ENCODE measurements at places on chromosomes 2 and 18.
A peak's percentile ranks its signal among the peaks of the same experiment; 100 is the strongest.

- no peak for DNase-seq
Measured at GRCh38 chr2:41182961-41183360, 731.1 kb upstream of the SLC8A1 start.

DNA sequence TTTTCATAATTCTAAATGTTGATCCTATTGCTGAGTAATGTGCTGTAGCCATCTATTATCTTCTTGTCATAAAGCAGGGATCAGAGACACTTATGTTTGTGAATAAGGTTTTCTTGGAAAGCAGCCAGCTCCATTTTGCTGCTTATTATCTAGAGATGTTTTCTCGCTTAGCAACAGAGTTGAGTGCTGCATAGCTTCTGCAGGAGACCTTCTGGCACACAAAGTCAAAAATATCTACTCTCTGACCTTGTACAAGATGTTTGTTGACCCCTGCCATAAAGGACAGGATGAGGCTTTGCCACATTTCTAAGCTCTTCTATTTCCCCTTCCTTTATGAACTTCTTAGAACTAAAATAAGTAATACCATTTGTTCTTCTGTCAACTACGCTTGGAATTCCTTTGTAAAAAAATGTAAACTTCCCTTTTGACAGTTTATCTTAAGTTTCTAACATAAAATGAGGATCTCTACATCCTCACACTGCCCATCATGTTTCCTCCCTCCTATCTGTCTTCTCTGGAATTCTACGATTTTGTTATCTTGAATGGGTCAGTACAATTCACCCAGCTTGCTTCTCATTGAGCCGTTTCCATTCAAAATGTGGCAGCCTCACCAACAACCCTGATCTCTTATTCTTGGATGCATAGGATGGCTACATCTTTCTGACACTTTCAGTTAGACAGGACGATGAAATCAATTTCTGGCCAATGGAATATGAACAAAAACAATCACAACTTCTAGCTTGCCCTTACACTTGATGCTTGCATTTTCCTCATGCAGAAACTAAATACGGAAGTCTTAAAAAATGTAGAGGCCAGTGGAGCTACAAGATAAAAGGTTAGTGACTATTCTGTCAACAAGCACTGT lies 1377.0 kb downstream of the SUCLG1 start:
- peak; percentile 94 for DNase-seq

DNA sequence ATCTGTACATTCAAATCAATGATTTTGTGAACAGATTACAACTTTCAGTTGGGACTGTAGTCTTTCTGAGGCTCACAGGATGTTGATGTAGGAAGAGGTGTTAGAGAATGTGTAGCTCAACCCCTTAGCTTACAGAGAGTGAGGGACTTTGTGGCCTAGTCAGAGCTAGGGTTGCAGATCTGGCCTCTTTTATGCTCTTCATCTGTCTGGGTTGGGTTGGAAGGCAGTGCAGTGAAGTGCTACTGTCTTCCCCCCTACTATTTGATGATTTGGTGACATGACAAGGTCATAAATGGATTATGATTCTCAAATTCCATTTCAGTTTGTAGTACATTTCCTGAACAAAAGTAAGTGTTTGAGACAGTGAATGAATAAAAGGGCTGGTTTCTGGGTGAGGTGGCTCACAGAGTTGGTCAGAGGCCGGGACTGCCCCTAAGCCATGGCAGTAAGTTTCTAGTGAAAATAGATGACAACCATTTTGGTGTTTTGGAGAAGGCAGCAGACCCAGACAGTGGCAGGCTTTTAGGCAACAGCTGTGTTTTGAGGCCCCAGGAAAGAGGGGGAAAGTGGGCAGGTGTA lies 21.6 kb downstream of the MAP4K4 start:
- DNase-seq: no peak

DNA sequence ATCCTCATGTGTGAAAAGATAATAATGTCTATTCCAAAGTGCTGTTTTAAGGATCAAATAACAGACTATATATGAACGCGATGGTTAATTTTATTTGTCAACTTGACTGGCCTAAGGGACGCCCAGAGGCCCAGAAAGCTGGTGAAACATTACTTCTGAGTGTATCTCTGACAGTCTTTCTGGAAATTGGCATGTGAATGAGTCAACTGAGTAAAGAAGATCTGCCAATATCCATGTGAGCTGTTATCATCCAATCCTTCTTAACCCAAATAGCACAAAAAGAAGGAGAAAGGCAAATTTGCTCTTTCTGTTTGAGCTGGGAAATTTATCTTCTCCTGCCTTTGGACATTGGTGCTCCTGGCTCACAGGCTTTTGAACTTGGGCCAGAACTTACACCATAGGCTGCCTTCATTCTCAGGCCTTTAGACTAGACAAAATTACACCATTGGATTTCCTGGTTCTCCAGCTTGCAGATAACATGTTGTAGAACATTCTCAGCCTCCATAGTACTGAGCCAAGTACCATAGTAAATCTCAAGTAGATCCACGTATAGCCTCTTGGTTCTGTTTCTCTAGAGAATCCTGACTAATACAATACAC lies 114.7 kb upstream of the DOCK10 start:
- no peak for DNase-seq

DNA sequence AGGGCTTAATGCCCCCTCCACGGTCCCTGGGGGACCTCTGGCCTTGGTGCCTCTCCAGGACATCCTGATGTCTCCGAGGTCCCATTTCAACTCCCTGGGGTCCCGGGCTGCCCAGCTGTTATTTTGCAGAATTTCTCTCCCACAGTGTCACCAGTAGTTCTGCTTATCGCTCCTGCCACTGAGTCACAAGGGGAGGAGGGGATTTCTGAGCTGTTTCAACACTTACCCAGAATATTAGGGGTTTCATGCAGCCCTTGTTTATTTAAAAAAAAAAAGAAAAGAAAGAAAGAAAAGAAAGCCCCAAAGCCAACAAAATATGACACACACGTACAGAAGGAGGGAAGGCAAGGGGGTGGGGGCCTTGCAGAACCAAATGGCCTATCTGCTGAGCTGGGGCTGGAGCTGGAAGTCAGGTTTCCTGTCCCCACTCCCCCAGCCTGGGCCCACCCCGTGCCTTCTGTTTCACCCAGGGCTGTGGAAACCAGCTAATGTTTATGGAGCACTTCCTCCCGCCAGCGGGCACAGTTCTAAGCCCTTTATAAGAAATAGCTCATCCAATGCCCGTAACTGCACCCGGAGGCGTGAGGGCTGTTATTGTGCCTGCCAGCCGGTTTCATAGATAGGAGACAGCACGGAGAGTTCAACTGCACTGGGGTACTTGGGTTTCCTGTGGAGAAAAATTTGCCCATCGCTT lies 8.4 kb upstream of the ARID5A start:
- DNase-seq: peak; percentile 32
